ENCODE measurements at places on chromosomes 2 and 18. TPM values are rescaled to one million over a fixed set of nuclear protein-coding genes. Genes with fewer than 3 reads are reported as not detected.

Gene CIB4
- total RNA-seq: not detected

Gene NFATC1
- total RNA-seq: not detected

Gene SNORC
- 0.84 TPM for total RNA-seq

Gene LIMS4
- 0.63 TPM for total RNA-seq

Gene SH2D6
- 0.26 TPM for total RNA-seq

Gene TOGARAM2
- total RNA-seq: 0.17 TPM

Gene REG1B
- total RNA-seq: not detected

Gene SLC30A3
- 13.5 TPM for total RNA-seq

Gene FKBP1B
- total RNA-seq: 0.56 TPM

Gene GKN1
- not detected for total RNA-seq

Gene SLC19A3
- total RNA-seq: not detected

DNA sequence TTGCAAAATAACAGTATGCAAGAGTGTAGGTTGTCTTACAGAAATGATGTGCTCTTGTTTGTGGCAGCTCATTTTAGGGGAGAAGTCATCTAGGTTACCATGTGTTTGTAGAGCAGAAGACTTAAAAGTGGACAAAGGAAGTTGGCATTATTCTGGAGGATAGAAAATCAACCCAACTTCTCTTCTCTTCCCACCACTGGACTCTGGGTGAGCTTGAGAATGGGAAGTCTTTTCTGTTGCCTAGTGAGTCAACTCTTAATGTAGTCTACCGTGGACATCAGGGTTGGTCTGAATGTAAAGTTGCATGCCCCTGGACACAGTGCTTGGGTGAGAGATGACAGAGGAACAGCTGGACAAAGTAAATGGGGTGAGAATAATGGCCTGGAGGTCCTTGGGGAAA, 98.3 kb downstream of the FMNL2 start:
- no peak for DNase-seq

GRCh38 chr2:49480520-49480919, 326.2 kb upstream of the FSHR start:
- no peak for DNase-seq

- DNase-seq: peak; percentile 93
Observed at GRCh38 chr2:44120428-44120827, 48.2 kb upstream of the PPM1B start.

GRCh38 chr2:23566241-23567142, 181.5 kb downstream of the KLHL29 start:
- DNase-seq: peak; percentile 47

GRCh38 chr18:61308795-61309393, 24.3 kb upstream of the CDH20 start:
- DNase-seq: peak; percentile 79

DNA sequence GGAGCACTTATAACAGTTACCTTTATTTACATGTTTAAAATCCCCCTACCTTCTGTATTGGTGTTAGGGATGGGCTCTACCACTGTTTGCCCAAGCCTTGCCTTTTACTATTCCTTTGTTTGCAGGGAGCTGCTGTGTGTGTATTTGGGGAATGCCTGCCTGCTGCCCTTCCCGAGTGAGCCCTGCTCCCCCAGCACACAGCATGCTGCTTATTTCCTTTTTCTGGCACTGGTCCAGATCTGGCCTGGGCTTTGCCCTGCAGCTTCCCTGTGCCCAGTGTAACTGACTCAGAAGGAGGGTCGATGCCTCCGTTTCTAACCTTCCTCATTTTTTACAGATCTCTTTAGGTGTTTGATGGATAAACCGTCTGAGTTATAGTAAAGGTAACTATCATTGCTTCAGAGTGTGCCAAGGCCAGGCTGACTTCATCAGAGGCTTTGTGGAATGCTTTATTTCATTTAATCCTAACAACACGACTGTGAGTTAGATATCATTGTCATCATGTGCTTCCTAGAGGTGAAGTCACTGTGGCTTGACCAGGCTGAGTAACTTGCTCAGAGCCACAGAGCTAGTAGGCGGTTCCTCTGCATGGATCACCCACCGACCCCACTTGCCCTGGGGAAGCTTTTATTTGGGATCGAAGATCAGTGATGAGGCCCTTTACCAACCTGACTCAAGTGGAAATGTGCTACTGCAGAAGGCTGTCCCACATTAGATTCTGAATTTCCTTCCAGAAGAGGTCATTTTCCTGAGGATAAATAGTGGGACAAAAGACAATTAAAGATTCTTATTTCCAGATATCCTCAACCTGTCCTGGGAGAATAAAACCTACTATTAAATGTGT, 238.8 kb downstream of the ZNF407 start:
- DNase-seq: peak; percentile 65

DNA sequence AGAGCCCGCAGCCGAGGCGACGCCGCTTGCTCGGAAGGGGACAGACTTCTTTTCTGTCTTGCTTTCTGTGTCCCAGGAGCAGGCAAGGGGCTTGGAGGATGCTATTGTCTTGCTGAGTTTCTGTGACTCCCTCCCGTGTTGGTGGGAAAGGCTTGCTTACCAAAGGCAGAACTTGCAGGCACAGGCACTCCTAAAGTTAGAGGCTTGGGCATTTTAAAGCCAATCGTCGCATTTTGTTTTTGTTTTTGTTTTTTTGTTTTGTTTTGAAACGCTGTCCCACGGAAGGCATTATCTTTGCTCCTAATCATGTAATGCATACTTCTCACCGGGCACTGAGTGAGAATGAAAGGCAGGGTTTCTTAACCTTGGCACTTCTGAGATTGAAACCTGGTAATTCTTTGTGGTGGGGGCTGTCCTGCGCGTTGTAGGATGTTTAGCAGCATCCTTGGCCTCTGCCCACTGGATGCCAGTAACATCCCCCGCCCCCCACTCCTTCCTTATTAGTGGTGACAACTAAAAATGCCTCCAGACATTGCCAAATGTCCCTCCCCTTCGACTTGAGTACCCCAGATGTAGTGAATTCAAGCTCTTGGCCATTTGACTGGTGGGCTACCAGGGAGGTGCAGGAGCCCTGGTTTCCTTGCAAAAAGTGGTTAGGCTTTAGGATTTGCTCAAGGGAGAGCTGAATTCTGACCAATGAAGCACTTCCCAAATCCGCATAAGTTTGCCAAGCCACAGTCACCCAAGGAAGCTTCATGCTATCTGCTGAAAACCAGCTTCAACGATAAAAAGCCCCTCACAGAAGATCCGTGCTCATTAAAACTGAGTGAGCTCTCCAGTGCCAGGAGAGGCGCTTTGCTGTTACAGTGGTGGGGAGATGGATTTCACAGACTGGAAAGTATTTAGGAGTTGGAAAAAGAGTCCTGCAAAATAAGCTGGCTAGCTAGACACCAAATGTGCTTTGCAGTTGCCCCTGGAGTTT, 1.2 kb downstream of the ANTXR1 start:
- peak; percentile 50 for DNase-seq

DNA sequence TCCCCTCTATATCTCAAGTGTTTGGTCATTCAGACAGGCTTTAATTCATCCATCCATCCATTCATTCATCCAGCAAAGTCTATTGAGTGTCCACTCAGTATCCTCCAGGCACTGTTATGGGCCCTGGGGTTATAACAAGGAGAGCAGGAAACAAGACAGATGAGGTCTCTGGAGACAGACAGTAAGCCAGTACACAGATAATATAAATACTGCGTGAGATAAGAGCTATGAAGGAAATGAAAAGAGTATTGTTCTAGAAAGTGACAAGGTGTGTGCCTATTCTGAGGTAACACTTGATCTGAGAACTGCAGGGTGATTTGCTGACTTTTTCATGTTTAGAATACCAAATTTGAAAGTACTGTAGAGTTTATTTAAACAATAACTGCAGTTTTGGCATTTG, 98.3 kb downstream of the OSBPL6 start:
- DNase-seq: no peak

DNA sequence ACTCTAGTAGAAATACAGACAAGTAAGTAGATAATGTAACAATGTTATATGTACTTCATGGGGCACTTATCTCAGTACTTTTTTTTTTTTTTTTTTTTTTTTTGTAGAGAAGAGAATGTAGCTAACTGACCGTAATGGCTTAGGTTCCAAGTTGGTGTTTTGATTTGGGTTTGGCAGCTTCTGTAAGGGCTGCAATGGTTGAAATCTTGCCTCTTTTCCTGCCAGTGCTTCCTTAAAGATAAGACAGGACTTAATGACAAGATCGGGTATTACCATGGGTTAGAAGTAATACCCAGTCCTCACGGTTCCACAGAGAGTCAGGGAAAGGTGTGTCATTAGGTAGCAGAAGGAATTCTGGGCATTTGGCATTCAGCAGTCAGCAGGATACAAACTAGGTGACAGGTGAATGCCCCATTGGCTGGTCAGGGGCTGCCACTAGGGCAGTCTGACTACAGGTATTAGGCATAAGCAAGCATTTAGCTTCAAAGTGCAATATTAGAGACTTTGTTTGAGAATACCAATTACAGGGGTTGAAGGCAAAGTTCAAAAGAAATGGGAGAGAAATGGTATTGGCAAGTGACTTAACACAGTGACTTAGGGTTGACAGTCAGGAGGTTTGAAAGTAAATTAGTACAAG, 189.4 kb upstream of the RND3 start:
- DNase-seq: no peak

- peak; percentile 80 for DNase-seq
Observed at GRCh38 chr2:238290091-238290509, 1.7 kb upstream of the PER2 start.

DNA sequence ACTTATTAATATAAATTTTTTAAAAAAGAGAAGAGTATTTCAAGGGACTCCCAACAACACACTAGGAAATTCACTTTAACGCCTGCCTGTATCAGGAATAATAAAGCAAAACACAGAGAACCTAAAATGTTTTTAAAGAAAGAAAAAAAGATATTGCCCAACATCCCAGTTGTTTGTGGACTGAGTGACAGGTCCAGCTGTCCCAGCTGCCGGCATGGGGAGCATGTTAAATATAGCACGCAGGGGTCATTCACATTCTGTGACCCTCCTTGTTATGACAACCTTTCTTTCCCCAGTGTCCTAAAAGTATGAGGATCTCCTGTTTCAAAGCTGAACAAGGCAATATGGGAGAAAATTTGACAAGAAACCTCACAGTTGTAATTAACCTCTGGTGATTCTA, 4.4 kb downstream of the KLHL41 start:
- no peak for DNase-seq

DNA sequence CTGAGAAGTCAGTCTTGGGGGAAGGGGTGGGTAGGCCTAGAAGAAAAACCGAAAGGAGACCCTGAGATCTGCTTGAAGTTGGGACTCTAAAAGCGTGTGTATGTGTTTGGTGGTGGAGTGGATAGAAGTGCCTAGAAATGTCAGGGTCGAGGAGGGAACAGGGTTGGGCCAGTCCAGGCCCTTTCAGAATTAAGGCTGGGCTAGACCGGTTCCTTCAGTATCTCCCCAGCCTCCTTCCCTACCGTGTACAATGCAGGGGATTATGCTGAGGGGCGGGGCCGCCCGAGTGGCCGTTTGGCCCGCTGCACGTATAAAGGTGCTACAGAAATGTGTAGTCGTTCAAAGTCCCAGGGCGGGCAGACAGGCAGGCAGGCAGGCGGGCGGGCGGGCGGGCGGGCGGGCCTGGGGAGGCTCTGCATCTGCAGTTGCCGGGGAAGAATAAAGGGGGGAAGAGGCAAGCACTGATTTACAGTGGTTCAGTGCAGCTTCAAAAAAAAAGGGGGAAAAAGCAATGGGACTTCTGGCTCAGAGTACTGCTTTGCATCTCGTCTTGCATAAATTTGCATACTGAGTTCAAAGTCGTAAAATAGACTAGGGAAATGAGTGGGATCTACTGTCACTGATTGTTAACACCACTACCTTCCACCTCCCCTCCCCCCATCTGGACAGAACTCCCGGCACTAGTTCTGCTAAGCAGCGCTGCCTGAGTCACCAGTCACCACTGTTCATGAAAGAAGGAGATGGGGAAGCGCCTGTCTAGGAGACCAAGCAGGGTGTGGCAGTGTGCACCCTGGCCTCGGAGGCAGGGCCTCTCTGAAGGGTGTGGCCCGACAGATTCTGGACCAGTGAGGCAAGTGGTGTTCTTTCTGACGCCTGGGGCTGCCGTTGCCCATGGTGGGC, 3.6 kb downstream of the IGFBP2 start:
- peak; percentile 66 for DNase-seq

DNA sequence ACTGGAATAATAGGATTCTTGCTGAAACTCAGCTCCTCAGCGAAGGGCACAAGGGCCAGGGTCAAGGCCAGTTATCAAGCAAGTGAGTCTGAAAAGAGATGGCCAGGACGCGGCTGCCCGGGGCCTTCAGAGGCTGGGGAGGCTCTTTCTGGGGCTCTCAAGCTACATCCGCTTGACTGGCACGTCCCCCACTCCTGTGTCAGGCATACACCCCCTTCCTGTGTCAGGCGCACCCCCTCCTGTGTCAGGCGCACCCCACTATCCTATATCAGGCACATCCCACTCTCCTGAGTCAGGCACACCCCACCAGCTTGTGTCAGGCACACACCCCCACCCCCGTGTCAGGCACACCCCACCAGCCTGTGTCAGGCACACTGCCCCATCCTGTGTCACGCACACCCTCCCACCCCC, 91.8 kb downstream of the TPO start:
- DNase-seq: no peak

GRCh38 chr2:129559101-129559500, 420.4 kb upstream of the RAB6C start:
- DNase-seq: no peak

GRCh38 chr2:238376884-238377391, 49.8 kb upstream of the ASB1 start:
- peak; percentile 77 for DNase-seq

- peak; percentile 69 for DNase-seq
Observed at GRCh38 chr2:20223407-20224163, 1.3 kb downstream of the SDC1 start.

- DNase-seq: no peak
Observed at GRCh38 chr18:11809895-11810294, 41.3 kb upstream of the CHMP1B start.

GRCh38 chr18:67654101-67654500, 137.6 kb upstream of the DSEL start:
- no peak for DNase-seq
